Activated CD4-positive, CD25-positive, alpha-beta regulatory T cell (primary cell): ENCODE measurements at places on chromosomes 7 and 10.

DNA sequence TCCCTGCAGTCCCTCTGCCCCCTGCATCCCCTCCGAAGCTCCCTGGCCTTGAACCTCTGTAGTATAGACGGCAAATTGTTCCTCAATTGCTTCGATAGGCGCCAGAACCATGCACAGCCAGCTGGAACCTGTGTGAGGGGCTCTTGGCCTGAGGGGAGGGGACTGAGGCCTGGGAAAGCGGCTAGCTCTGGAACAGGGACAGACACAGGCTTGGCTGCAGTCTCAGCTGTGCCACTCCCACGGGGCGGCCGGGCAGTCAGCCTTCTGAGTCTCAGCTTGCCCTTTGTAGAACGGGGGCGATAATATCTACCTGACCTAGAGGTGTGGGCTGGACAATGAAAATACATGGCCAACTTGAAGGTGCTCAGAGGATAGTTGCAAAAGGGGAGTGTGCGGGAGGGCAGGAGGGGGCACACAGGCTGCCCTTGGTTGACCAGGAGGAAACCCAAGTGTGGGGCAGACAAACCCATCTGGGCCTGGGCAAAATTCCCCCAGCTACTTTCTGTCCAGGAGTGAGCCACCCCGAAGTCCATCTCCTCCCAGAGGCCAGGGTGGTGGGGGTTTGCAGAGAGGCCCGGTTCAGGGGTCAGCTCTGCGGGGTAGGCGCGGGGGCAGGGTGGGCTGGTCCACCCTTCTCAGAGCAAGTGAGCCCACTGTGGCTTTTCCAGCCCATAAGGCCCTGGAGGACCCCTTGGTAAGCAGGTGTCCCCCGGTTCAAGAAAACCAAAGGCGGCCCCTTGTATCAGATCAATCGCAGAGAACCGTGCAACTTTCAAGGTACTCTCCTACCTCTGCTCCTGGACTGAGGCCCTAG is 4.6 kb downstream of the CRYGN start:
- DNase-seq: no peak

GRCh38 chr7:25009257-25009656 is 29.3 kb upstream of the OSBPL3 start:
- DNase-seq: no peak

DNA sequence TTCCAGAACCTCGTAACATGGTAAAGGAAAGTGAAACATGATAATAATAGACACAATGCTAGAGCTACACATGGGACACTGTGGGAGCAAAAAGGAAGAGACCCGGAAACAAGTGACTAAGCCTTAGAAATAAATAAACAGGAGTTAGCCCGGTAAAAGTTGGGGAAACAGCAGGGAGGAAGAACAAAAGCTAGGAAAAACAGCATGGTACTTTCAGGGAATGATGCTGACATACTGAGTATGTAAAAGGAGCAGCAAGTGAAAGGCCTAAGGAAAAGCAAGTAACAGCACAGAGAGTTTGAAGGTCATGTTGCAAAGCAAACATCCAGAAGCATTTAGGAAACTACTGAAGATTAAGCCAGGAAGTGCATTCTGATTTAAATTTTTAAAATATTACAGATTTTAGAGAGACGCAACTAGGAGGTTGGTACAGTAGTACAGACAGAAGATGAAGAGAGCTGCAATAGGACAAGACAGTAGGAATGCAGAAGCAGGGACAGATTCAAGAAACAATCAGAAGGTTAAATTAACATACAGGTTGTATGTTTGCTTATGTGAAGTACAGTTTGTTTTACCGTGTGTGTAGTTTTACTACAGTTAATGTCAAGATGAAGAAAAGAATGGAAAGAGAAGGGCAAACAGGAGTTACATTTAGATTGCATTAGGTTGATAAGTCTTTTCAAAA is 63.7 kb downstream of the ARHGAP12 start:
- no peak for DNase-seq

- DNase-seq: no peak
Measured at GRCh38 chr10:125247576-125247975, 87.2 kb upstream of the CTBP2 start.

DNA sequence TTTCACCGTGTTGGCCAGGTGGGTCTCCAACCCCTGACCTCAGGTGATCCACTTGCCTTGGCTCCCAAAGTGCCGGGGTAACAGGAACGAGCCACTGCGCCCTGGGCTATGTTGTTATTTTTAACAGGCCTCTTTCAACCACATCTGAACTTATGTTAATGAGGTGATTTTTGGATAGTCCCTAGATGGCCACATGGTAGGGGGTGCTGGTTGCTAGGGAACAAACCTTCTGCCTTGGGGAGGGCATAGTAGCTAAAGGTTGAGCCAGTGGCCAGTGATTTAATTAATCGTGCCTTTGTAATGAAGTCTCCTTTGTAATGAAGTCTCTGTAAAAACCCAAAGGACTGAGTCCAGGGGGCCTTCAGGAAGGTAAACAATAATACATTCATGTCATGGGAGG is 9.1 kb downstream of the COMTD1 start:
- no peak for DNase-seq

DNA sequence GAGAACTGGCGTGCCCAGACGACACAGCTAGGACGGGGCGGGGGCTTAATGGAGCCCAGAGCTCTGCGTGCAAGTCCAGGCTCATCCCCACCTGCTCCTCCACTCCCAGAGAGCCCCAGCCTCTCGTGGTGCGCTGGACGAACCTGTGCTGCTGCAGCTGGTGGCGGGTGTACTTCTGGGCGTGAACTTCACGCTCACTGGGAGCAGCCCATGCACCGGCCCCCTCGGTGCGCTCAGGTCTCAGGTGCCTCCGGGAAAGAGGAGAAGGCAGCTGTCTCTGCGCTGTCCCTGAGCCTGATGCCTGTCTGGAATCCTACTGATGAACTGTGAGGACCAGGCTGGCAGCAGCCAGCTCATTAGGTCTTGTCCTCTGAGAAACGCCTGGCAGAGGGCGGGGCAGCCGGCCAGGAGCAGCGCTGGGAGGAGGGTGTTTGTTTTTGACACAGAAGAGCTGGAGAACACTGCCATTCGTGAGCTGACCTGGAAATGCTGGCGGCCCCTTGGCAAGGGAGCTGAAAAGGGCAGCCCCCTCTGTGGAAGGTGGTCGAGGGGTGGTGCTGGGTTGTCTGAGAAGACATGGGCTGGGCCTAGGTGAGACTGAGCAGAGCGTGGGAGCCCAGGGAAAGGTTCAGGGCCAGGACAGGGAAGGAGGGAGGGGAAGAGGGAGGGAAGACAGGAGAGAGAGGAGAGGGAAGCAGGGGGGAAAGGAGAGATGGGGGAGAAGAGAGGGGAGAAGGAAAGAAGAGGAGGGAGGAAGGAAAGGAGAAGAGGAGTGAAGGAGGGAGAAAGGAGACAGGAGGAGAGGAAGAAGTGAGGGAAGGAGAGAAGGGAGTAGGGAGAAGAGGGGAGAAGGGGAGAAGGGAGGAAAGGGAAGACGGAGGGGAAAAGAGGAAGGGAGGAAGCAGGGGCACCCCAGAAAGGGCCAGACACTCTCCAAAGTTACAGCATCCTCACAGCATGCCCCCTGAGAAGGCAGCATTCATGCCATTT is 53.5 kb upstream of the TNS3 start:
- no peak for DNase-seq

- no peak for DNase-seq
Measured at GRCh38 chr10:113960617-113961181, 83.0 kb upstream of the ADRB1 start.

- no peak for DNase-seq
Measured at GRCh38 chr7:15737601-15738000, 51.1 kb upstream of the MEOX2 start.

DNA sequence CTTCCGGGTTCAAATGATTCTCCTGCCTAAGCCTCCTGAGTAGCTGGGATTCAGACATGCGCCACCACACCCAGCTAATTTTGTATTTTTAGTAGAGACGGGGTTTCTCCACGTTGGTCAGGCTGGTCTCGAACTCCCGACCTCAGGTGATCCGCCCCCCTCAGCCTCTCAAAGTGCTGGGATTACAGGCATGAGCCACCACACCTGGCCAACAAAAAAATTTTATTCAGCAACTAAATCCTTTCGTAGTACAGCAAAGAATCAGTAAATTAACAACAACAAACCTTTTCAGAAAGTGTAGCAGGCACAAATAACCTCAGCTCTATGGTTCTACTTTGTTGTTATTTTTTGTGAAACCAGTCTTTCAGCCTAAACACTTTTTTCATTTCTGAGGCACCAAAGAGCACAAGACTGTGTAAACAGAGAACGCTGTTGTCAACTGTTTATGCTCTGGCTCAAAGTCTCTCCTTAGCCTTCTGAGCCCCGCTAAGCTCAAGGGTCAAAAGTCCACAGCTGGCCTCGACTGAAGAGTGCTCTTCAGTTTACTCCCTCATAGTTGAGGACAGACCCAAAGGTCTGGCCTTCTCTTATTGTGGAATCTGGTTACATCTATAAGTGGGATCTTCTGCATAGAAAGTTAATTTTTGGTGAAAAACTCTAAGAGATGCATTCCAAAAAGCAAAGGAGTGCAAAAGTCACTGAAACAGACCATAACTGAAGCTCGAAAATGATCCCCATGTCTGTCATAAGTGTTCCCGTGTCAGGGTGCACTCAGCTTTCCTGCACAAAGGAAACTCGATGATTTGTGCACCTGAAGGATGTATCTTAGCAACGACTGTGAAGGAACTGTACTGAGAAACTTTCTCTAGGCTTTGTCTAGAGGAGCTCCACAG is 24.6 kb upstream of the DDX50 start:
- DNase-seq: no peak

GRCh38 chr10:84353052-84353803 is 24.8 kb downstream of the CCSER2 start:
- DNase-seq: no peak

GRCh38 chr10:66649626-66650025 is 276.2 kb upstream of the LRRTM3 start:
- DNase-seq: no peak

GRCh38 chr10:131560166-131560565 is 248.6 kb upstream of the TCERG1L start:
- no peak for DNase-seq

GRCh38 chr10:88880282-88881076 is 434 bp downstream of the STAMBPL1 start:
- DNase-seq: peak; percentile 53

DNA sequence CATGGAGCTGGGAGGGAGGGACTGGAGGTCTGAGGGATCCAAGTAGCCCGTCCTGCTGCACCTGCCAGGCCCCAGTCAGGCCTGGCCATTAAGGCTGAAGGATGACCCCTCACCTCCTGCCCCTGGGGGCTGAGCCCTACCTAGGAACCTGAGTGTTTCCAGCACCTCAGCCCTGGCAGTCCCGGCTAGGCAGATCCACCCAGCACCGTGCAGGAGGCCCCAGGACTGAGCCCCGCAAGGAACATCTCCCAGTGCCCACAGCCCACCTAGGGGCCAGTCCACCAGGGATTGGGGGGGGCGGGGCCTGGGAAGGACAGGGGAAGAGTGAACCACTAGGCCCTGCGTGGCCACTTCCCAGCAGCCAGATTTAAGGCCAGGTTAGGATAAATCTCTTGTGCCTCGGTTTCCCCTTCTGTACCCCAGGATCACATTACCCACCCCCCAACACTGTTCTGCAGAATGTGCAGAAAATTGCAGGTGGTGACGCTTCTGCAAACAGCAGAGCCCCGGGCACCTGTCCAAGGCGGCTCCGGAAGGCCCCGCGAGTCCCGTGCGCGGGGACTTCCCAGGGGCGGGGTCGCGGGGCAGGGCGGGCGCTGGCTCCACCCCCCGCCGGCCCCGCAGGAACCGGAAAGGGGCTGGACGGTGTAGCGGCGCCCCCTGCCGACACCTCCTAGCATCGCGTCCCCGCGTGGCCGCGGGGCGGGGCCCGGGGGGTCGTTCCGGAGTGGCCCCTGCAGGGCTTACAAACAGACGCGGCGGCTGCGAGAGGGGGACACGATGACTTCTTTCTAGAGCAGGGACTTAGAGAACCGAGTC is 55.9 kb downstream of the PWWP2B start:
- DNase-seq: peak; percentile 92

DNA sequence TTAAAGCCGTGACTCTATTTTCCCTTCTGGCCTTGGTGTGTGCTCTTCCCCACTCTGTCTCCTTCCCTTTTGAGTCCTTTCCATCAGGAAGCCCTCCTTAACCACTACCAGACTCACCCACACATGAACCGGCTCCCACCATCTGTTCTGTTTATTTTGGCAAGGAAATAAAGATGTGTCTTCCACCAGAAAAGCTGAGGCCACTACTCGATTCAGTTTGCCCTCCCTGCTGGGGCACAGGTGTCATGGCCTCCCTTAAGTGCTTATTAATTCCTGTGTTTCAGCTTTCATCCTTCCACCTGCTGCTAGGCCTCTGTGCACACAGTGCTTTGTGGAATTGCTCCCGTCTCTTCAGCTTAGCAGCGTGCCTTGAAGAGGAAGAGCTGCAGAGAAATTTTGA is 16.7 kb downstream of the POR start:
- DNase-seq: no peak

DNA sequence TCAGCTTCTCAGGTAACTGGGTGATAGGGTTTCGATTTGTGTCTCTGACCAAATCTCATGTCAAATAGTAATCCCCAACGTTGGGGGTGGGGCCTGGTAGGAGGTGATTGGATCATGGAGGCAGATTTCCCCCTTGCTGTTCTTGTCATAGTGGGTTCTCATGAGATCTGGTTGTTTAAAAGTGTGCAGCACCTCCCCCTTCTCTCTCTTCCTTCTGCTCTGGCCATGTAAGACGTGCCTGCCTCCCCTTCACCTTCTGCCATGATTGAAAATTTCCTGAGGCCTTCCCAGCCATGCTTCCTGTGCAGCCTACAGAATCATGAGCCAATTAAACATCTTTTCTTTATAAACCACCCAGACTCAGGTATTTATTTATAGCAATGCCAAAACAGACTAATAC is 21.9 kb upstream of the SMURF1 start:
- no peak for DNase-seq

- no peak for DNase-seq
Measured at GRCh38 chr7:80307227-80307856, 172.7 kb downstream of the GNAI1 start.

DNA sequence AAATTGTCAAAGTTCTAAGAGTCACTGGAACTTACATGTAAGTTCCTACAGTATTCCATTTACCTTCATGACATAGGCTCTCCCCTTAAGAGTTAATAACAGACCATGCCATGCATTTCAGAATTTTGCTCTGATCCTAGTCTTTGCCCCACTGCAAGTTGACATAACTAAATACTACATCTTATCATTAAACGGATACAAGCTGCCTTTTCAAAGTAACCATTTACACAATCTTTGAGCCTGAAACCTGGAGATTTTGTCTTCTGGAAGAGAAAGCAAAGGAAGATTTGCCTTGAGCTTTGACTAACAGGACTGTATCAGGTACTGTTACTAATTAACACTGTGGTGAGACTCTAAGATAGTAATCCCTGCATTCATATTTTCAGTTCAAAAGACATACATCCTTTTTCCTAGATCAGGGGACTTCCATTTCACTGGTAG is 9.3 kb upstream of the AKR1D1 start:
- no peak for DNase-seq

- DNase-seq: no peak
Measured at GRCh38 chr10:79230328-79230830, 116.9 kb upstream of the PPIF start.

GRCh38 chr7:141737836-141738591 is at the start of gene SSBP1:
SSBP1 (plus strand) TSS chr7:141738358; CDS start chr7:141739167, 809 bp downstream.
- peak; percentile 79 for DNase-seq

- DNase-seq: no peak
Measured at GRCh38 chr10:88108115-88108610, 244.7 kb downstream of the PTEN start.
